ENCODE measurements at places on chromosomes 5 and 9. TPM values are rescaled to one million over a fixed set of nuclear protein-coding genes. Genes with fewer than 3 reads are reported as not detected.

PTGER4 gene
- 352 TPM for total RNA-seq

PAEP gene
- total RNA-seq = not detected

ISL1 gene
- not detected for total RNA-seq

SPATA31A3 gene
- total RNA-seq = not detected

LRRC26 gene
- not detected for total RNA-seq

UGT3A1 gene
- total RNA-seq = not detected

ZDHHC21 gene
- total RNA-seq = 4.1 TPM

STING1 gene
- 155 TPM for total RNA-seq

PCDHB4 gene
- total RNA-seq = not detected

PLAC8L1 gene
- total RNA-seq = not detected

EGFLAM gene
- total RNA-seq = not detected

LECT2 gene
- total RNA-seq = not detected

CCL27 gene
- total RNA-seq = not detected

DDX4 gene
- total RNA-seq = not detected

TAS2R1 gene
- total RNA-seq = not detected

DMRT3 gene
- not detected for total RNA-seq

LCP2 gene
- 155 TPM for total RNA-seq

SUSD1 gene
- total RNA-seq = 5.4 TPM

KCNMB1 gene
- 0.06 TPM for total RNA-seq

TGFBI gene
- total RNA-seq = 4.8 TPM

PKD2L2 gene
- not detected for total RNA-seq

IFNA2 gene
- total RNA-seq = not detected

CEP72 gene
- total RNA-seq = 7.6 TPM

CAVIN4 gene
- total RNA-seq = not detected

PRKACG gene
- total RNA-seq = not detected

TRIM36 gene
- total RNA-seq = 0.14 TPM

TTC1 gene
- total RNA-seq = 15.9 TPM

AHRR gene
- 0.63 TPM for total RNA-seq

LHX6 gene
- not detected for total RNA-seq

RAB3C gene
- total RNA-seq = not detected

MAP1B gene
- total RNA-seq = 0.06 TPM

NMUR2 gene
- total RNA-seq = not detected

APC gene
- total RNA-seq = 22.8 TPM

PCDHGB7 gene
- total RNA-seq = not detected

GGTA1 gene
- total RNA-seq = not detected

C5orf58 gene
- total RNA-seq = not detected

GFI1B gene
- total RNA-seq = not detected

TMCO6 gene
- total RNA-seq = 21.1 TPM

SHISAL2B gene
- total RNA-seq = not detected

HCN1 gene
- not detected for total RNA-seq

CDC25C gene
- total RNA-seq = not detected

GRM6 gene
- not detected for total RNA-seq

PCDH1 gene
- not detected for total RNA-seq

ST8SIA4 gene
- total RNA-seq = 19.5 TPM

TICAM2 gene
- total RNA-seq = 0.50 TPM

IL5 gene
- not detected for total RNA-seq

HOMER1 gene
- 2.1 TPM for total RNA-seq

CYSRT1 gene
- total RNA-seq = 0.42 TPM

SLIT3 gene
- total RNA-seq = not detected

FBXW5 gene
- total RNA-seq = 41.7 TPM

SLC26A2 gene
- total RNA-seq = 4.2 TPM

SPINK6 gene
- not detected for total RNA-seq
